GM04504 (cell line): ENCODE measurements at places on chromosomes 13 and 19.

GRCh38 chr13:48264058-48264457, 31.1 kb downstream of the ITM2B start:
- DNase-seq = no peak

DNA sequence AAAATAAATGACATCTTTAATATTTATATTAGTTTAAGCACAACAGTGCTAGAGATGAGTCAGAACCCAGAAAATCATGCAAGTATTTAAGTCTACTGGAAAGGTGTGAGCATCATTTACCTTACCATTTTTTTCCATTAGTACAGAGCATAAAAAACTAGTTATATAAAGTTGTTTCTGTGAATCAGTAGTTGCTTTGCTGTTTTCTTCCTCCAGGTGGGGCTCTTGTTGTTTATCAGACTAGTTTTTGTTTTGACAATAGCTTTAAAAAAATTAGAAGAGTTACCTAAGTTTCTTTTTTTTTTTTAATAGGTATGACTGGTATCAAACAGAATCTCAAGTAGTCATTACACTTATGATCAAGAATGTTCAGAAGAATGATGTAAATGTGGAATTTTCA, 12.7 kb downstream of the SUGT1 start:
- DNase-seq = peak; percentile 10

DNA sequence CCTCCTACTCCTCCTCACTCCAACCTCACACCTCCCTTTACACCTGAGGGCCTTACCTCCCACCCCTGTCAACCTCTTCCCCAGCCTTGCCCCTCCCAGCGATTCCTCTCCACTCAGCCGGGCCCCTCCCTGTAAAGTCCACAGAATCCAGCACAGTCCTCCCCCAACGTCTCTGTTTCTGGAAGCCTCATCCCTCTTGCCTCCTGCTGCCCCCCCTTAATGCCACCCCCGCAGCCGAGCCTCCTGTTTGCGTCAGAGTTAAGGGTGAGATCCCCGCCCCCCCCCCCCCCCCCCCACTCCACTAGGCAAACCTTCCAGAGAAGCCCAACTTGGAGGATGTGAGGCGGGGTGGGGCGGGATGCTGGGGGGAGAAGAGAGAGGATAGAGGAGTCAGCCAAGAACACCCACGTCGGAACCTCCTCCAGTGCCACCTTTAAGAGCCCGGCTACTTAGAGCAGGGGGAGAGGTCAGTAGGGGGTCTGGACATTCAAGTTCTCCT, 2.1 kb downstream of the UNC13A start:
- DNase-seq = no peak

DNA sequence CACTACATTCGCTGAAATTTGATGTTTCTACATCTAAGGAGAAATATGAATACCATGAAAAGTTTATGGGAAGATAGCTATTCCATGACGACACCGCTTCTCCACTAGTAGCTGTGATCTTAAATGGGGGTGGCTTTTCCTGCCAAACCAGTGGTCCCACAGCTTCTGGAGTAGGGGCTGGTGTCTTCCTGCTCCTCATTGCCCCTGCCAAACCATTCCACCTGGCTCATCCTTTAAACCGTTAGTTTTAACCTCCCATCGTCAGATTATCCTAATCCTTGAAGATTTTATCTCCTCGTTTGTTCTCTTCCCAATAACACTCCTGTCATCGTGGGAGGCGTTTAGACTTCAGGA, 568 bp upstream of the ZNF230 start:
- no peak for DNase-seq

GRCh38 chr19:13056052-13056660, 46.5 kb downstream of the LYL1 start:
- peak; percentile 74 for DNase-seq

GRCh38 chr19:53612762-53613526, 18.9 kb upstream of the DPRX start:
- DNase-seq = no peak

- DNase-seq = no peak
Measured at GRCh38 chr13:112870051-112870331, 99.0 kb upstream of the MCF2L start.

- peak; percentile 58 for DNase-seq
Measured at GRCh38 chr13:94251831-94252608, 227.5 kb downstream of the DCT start.

DNA sequence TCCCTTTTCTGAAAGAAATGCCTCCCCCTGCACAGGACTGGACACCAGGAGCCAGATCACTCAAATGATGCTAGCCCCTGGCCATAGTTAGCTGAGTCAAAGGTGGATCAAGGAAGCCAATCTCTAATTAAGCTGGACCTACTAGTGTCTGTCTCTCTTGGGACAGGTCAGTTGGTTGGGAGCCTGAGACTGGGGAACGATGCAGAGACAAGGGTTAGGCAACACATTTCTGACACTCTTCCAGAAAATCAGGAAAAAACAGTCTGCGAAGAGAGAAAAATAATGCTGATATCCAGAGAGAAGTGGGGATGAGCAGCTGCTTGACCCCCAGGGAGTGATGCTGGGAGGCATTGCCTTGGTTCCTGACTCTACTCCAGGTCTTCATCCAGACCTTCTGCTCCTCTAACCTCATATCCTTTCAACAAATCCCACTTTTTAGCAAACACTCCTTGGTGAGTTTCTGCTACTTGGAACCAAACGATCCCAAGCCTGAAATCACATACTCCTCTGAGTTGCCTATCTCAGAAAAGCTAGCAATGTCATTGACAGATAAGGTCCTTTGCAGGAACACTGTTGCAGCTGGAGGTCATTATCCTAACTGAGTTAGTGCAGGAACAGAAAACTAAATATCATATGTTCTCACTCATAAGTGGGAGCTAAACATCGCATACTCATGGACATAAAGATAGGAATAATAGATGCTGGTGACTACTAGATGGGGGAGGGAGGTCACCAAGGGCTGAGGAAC, 369.7 kb downstream of the COG6 start:
- DNase-seq = no peak

DNA sequence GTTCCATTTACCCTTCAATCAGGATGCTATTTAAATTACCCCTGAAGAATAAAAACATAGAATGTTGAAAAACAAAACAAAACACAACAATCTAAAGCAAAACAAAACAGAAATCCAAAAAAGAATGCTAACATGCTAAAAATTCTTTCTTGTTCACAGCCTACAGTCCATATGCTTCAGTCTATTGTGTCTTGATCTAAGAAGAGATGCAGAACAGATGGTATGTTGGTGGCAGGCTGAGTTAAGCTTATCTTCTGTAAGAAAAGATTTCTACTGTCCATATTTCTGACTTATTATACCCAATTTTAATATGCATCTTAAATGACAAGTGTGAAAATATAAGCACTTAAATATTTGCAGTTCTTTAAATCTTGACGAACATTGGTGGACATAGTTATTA, 356.1 kb upstream of the SLITRK1 start:
- no peak for DNase-seq

GRCh38 chr13:81104035-81104715, 763.2 kb upstream of the SPRY2 start:
- DNase-seq = no peak

GRCh38 chr13:41985788-41986508, 25.0 kb upstream of the VWA8 start:
- no peak for DNase-seq

- DNase-seq = no peak
Measured at GRCh38 chr13:25707726-25708125, 336.0 kb downstream of the ATP8A2 start.

DNA sequence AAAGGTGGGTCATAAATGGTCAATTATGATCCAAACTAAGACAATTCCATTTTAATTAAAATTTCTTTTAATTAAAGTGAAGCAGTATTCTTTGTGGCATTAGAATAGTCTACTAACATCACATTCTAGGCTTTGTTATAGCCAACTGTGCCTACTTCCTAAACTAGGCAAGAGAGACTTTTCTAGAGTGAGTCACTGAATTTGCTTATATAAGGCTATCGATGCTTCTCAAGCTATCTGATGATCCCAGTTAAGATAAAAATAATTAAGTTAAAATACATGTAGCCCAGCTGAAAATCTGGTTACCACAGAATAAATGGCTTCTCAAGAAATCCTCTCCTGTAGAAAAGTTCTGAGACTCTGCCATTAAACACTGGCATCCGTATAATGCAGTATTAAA, 12.5 kb downstream of the ANKRD10 start:
- no peak for DNase-seq

GRCh38 chr13:112722433-112723263, 32.8 kb downstream of the ATP11A start:
- no peak for DNase-seq

GRCh38 chr19:1470055-1470304, 9.0 kb downstream of the C19orf25 start:
- no peak for DNase-seq

- no peak for DNase-seq
Measured at GRCh38 chr13:34941436-34941834, 635 bp upstream of the NBEA start.

DNA sequence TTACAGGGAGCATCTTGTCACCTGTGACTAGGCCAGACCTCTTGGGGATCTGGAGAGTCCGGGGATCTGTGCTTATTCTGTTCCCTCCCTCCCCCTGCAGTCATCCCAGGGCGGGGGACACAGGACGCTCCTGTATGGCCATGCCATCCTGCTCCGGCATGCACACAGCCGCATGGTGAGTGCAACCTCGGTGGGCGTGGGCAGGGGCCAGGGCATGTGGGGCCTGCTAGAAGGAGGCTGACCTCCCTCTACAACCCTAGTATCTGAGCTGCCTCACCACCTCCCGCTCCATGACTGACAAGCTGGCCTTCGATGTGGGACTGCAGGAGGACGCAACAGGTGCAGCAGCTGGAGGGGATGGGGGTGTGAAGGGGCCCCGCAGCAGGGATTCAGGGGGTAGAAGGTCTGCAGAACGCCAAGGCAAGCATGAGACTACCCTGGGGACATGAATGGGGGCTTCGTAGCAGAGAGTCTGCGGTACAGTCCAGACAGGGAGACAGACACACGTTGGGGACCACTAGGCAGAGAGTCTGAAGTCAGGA, 10.0 kb downstream of the RYR1 start:
- no peak for DNase-seq

DNA sequence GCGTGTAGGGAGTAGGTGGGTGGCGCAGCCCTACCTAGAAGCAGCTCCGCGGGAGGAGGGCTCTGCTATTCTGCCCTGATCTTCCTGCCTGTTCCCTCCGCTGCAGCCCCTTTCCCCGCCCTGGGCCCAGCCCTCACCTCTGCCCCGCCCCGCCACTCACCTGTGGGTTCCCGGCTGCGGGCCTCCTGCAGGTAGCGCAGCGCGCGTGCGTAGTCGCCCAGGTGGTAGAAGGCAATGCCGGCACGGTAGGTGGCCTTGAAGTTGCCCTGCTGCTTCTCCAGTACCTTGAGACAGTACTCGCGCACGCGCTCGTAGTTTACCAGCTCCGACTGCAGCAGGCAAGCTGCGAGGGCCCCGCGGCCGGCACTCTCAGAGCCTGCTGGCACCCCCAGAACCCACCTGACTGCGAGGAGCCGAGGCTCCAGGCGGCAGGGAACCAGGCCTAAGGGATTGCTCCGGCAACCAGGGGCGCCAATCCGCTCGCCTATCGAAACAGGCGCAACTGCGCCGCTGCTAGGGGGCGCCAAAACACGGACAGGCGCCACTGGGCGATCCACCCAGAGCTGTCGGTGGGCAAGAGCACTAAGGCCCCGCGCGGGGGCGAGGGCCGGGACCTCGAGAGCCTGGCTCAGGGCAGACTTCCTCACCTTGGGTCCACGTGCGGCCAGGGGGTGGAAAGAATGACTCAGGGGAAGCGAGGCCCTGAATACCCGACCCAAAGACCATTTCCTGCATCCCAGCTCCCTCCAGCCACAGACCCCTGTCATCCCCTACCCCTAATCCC, 965 bp downstream of the TTC9B start:
- no peak for DNase-seq

DNA sequence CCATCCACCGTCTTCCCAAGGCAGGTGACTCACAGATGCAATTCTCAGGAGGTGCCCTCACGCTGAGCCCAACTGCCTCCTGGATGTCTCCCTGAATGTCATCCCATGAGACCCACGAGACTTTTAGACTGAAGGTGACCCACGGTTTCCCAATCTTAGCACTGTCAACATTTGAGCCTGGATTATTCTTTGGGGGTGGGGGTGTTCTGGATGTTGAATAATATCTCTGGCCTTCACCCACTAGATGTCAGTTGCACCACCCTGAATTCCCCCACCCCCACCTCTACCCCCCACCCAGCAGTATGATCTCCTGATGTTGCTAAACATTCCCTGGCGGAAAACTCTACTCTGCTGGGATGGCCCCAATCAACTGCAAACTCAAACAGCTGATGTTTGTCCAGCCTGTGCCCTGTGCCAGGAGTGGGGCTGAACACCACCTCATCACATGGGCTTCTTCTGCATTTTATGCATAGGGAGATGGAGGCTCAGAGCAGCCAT, 2.2 kb upstream of the CYP4F22 start:
- no peak for DNase-seq

DNA sequence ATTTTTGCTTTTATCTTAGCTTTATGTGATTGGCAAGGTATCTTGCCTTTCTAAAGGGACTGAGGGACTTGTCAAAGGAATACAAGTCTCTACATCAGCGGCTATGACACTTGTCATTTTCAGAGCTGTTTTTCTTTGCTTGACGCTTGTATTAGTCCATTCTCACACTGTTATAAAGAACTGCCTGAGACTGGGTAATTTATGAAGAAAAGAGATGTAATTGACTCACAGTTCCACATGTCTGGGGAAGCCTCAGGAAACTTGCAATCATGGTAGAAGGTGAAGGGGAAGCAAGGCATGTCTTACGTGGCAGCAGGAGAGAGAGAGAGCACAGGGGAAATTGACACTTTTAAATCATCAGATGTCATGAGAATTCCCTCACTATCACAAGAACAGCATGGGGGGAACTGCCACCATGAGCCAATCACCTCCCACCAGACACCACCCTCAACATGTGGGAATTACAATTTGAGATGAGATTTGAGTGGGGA, 128.2 kb downstream of the GPC5 start:
- no peak for DNase-seq

GRCh38 chr19:35973487-35973886, 21.5 kb upstream of the SDHAF1 start:
- no peak for DNase-seq

- DNase-seq = no peak
Measured at GRCh38 chr13:114140906-114141250, 8.5 kb upstream of the RASA3 start.

- DNase-seq = no peak
Measured at GRCh38 chr13:111944171-111944583, 122.8 kb upstream of the SOX1 start.

GRCh38 chr13:27405546-27406134, 18.8 kb upstream of the GTF3A start:
- DNase-seq = no peak

DNA sequence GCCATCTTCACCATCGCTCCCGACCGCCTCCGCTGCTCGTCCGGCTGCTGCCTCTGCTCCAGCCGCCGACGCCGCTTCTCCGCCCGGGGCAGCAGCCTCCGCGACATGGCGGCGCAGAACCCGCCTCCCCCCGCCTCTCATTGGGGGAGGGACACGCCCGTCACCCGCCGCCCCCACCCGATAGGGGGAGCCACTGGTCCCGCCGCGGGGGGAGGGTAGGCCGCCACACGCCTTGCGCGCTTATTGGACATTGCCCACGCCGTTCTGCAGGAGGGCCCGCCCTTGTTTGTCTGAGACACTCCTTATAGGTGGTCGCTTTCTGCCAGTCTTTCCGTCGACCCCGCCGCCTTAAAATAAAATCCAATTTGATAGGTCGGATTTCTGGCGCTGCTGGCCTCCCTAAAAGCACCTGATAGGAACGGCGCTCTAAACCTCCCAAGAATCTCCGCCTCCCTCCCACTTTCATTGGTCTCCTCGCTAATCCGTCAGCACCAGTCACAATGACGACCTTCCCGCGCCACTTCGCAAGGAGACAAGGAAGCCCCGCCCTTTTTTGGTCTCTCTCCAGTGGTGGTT, at the start of gene HNRNPL:
Gene HNRNPL (minus strand): TSS at position 127 of the 576 bp plus-strand sequence. CDS start 20 bp downstream, at position 107.
- DNase-seq = peak; percentile 100
